ENCODE measurements at places on chromosomes 1 and 21.

GRCh38 chr1:164511001-164511705 lies 47.8 kb upstream of the PBX1 start:
- DNase-seq: no peak

DNA sequence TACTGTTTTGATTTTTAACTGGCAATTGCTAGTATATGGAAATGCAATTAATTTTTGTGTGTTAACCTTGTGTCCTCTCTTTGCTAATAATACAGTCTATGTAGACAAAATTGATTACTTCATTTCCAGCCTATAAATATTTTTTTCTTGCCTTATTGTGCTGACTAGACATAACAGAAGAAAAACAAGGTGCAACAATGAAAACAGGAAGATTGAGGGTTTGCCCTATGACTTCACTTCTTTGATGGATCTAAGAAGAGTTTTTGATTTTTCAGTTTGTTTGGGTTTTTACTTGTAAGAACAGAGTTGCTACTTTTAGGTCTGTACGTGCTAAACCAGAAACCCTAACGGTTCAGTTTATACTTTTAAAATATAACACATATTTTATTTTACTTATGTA lies 8.5 kb upstream of the CNIH4 start:
- no peak for DNase-seq

DNA sequence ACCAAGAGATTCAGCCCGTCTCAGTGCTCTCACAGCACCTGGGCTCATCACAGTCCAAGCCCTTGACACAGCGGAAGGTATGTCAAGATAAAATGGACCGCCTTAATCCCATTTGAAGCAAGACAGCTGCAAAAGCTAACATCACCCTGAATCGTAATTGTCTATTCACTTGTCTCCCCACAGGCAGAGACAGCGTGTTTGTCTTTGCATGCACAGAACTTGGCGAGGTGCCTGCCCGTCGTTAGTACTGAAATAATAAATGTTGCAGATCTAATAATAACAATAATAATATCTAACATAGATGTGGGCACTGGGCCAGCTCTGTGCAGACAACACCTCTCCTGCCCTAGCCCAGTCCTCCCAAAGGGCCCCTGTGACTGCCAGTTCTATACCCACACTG lies 271.7 kb downstream of the NPHP4 start:
- no peak for DNase-seq

DNA sequence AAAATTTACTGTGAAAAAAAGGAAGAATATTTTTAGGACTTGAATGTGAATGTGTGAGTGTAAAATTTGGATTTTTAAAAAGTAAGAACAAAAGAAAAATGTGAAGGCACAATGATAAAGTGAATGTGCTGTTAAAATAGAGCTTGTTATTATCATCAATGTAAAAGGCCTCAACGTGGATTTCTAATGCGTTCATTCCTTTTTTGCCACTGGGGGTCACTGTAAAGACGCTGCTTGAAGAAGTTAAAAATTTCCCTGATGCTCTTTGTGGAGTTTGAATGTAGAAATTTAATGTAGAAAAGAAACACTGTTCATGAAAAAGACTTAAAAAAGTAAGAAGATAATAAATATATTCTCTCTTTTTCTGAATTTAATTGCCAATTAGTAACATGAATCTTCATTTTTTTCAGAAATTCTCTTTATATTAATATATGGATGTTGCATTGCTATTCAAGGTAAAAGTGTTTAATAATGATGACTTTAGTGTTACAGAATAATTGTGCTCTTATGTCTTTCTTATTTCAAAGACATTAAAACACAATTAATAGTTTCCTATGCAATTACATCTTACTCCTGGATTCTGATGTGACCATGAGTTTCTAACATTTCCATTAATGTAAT lies 161.5 kb downstream of the DNM3 start:
- DNase-seq: peak; percentile 66

DNA sequence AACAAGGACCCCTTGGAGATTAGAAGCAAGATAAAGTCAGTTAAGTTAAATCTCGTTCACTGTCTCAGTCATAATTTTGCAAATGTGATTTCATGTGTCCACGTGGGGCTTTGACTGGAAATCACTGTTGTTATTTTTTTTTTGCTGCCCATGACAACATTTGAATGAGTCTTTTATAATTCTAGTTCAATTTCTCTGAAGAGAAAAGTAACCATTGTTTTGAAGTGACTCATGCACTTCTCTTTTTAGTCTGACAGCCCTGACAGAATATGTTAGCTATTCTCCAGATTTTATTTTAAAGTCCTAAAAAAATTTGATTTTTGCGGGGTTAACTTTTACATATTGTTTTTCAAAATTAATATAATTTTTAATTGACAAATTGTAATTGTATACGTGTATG lies 30.7 kb upstream of the NLRP3 start:
- no peak for DNase-seq

- DNase-seq: no peak
Observed at GRCh38 chr1:45640293-45640692, 16.4 kb upstream of the CCDC17 start.

- DNase-seq: no peak
Observed at GRCh38 chr1:167564612-167565270, 11.2 kb upstream of the CREG1 start.

- no peak for DNase-seq
Observed at GRCh38 chr1:6334261-6334993, 59.1 kb downstream of the ACOT7 start.

DNA sequence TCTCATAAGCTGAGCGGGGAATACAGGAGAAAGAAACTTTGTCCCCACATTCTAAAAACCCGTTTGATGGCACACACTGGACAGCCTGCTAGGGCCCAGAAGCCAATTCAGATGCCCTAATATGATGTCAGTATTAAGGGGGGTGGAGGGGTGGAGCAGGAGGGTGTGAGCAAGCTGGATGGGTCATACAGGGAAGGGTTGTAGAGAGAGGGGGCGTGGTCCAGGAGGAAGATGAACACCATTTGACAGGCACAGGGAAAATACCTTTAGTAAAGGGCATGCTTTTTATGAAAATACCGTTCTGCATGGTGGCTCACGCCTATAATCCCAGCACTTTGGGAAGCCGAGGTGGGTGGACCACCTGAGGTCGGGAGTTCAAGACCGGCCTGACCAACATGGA lies 6.0 kb downstream of the TARS2 start:
- no peak for DNase-seq

GRCh38 chr1:237279629-237280028 lies 237.6 kb downstream of the RYR2 start:
- DNase-seq: no peak

DNA sequence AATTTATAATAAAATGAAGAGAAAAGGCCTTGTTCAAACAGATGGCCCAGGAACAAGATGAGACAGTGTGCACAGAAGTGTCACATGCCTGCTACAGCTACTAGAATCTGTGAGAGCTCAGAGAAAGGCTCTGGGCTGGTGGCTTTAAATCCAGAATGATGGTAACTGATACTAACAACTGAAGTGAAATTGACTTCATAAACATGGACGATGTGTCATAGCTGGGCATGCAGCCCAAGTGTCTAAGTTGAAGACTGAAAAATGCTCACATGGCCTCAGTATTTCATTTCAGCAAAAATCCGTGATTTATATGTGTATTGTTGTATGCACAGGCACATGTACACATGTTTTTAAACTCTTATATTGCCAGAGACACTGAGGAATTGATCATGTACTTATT lies 208.3 kb upstream of the RUNX1 start:
- no peak for DNase-seq

DNA sequence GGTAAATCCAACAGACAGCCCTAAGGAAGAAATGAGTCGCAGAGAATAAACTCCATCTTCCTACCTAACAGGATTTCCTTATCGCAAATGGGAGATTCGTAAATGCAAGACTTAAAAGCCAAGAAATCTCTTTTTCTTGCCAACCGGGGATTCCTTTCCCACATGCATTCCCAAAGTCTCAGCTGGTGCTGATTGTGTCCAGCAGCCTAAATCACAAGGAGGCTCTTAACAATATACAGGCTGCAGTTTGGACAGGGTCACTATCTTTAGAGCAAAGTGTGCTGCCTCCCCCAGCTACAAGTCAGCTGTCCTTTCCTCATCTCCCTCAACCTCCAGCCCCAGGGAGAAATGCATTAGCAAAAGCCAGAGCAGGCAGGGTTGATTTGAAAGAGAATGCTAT lies 189.8 kb upstream of the PLXNA2 start:
- DNase-seq: no peak

DNA sequence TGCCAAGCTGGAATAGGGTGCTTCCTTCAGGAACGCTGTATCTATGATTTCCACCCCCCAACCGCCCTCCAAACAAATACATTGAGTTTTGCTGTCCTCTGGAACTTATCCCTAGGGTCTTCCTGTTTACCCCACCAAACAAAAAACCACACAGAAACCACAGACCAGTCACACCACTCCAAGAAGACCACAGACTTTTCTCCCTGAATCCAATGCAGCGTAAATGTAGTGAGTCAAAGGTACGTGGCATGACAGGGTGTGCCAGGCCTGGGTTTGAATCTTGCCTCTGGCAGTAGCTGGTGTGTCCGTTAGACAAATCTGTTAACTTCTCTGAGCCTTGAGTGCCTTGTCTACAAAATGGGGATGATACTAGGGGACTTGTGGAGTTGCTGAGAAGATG lies 27.8 kb downstream of the ASAP3 start:
- DNase-seq: no peak

- no peak for DNase-seq
Observed at GRCh38 chr1:234848972-234849649, 239.1 kb upstream of the IRF2BP2 start.

DNA sequence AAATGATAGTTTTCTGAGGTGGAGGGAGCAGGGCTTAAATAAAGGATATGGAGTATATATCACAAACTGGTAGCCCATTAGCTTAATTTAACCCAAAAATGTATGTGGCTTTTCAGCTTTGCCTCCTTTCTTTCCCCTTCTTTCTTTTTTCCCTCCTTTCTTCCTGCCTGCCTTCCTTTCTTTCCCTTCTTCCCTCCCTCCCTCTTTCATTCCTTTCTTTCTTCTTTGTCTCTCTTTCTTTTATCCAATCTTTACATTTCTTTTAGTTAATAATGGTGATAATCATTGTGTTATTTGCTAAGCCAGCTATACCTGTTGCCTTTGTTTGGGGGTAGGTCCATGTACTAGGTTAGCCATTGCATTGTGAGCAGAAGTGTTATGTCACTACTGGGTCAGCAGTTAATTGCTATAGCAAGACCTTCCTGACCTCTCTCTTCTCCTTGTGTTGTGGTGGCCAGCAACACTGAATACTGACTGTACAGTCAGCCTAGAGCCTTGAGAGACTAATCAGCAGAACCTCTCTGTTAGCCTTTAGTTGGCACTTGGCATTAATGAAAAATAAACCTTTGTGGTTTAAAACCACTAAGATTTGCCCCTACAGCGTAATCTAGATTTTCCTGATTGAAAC lies 5.1 kb downstream of the GORAB start:
- no peak for DNase-seq

DNA sequence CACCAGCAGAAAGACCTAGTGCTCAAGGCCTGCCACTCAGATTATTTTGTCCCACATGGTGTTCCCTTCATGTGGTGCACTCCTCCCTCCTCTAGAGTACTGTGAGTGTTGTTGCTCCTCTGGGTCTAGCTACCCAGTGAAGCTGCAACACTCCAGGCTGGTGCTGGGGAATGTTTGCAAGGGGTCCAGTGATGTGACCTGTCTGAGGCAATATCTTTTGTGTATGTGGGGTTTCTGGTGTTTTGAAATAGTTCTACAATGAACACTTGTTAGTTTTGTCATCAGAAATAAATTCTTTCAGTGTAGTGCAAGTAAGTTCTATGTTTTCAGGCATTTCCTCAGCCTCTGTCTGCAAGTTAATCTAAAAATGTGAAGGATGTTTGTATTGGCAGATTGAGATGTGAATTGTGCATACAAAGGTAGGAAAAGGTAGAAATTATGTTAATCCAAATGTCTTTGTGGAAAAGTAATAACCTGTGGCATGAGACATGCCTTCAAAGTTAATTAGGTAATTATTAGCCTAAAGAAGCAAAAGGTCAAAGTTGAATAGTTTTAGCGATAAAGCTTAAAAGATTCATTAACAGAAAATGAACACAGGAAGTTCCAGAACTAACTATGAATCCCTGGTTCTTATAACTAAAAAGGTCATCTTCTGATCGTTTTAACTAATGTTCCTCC lies 616.8 kb downstream of the LTN1 start:
- no peak for DNase-seq

DNA sequence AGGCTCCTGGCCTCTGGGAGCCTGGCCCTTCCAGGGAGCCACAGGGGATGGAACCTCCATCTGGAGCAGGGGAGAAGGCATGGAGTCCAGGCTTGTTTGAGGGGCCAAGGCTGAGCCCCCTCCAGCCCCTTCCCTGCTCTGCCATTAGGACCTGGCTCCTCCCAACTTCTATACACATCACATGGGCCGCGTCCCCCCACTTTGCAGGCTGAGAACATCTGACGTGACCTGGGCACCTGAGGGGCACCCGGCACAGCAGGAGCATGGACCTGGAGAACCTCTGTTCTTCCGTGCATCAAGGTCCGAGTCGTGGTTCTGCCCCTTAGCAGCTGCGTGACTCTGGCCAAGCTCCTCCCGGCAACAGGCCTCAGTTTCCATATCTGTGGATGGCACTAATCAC lies 3.9 kb upstream of the AIRE start:
- no peak for DNase-seq

GRCh38 chr1:13662493-13662892 lies 37.5 kb upstream of the PRDM2 start:
- DNase-seq: peak; percentile 11

DNA sequence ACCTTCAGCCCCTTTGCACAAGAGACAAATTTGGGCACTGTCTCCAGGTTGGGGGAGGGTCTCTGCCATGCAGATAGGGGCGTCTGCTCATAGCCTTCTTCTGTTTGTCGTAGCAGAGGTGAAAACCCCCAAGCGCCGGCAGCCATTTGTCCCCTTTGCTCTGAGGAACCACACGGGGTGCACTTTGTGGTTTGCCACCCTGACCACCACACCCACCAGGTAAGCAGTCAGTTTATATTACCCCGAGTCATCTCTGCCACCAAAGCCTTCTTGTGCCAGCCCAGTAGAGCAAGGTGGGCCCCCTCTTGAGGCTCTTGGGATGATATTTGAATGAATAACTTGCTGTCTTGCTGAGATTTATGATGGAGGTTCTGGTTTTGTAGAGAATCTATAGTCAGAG lies 111.8 kb downstream of the VPS13D start:
- DNase-seq: no peak

DNA sequence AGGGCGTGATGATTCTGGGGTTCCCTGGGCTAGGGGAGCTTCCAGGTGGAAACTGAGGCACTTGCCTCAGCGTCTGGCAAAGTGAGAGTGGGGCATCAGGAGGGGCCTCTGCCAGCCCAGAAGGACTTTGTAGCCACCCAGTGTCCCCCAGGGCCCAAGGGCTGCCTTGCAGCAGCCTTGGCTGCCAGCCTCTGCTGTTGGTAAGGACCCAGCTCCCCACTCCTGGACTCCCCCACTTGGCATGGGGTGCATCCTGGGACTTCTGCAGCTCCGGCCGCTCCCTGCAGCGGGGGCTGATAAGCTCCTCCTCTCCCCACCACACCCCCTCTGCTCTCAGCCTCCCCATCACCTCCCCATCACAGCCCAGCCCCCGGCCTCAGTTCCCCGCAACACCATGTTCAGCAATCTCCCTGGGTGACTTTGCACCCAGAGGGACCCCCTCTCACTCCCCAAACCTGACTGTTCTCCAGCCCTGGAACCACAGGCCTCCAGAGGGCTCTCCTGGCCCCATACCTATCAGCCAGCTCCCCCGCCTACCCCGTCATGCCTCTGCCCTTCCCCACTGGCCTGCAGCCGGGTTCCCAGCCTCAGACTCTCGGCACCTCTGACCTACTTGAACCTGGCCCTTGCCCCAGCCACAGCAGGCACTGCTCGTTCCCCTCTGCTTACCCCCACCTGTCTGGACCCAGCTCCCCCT lies 113.0 kb downstream of the CRYAA start:
- DNase-seq: no peak

- no peak for DNase-seq
Observed at GRCh38 chr1:56417646-56418045, 161.7 kb downstream of the PLPP3 start.

GRCh38 chr1:43073490-43074230 lies 98.4 kb downstream of the EBNA1BP2 start:
- peak; percentile 86 for DNase-seq

Measured in hematopoietic multipotent progenitor cell treated with erythropoietin and hydrocortisone succinate and interleukin-3 and kit ligand, for 8 days (in vitro differentiated cells).